HT1080 (cell line): ENCODE measurements at places on chromosomes 2 and 18. TPM values are rescaled to one million over a fixed set of nuclear protein-coding genes. Genes with fewer than 3 reads are reported as not detected.

SLC11A1 gene
- 0.03 and 0.08 TPM in 2 replicates for total RNA-seq

SPATA3 gene
- not detected in 2 replicates for total RNA-seq

FOXI3 gene
- total RNA-seq, result not detected in 2 replicates

NGEF gene
- total RNA-seq, result 0.30 and 2.7 TPM in 2 replicates

FAM237A gene
- total RNA-seq, result not detected in 2 replicates

C18orf32 gene
- 10.7 and 23.4 TPM in 2 replicates for total RNA-seq

TBR1 gene
- total RNA-seq, result 0.13 TPM in 1 of 2 replicates, not detected in the other

HOXD9 gene
- total RNA-seq, result 0.53 and 1.7 TPM in 2 replicates

CHRNG gene
- total RNA-seq, result not detected in 2 replicates

MOGAT1 gene
- not detected in 2 replicates for total RNA-seq

SULT1C4 gene
- not detected in 2 replicates for total RNA-seq

ABCG8 gene
- not detected in 2 replicates for total RNA-seq

SOX11 gene
- not detected in 2 replicates for total RNA-seq

PRSS56 gene
- not detected in 2 replicates for total RNA-seq

NLRC4 gene
- not detected in 2 replicates for total RNA-seq

SLC38A11 gene
- not detected in 2 replicates for total RNA-seq

HMSD gene
- total RNA-seq, result not detected in 2 replicates

SOWAHC gene
- 13.1 and 14.9 TPM in 2 replicates for total RNA-seq

C2orf15 gene
- 0.23 TPM in 2 replicates for total RNA-seq

STK17B gene
- 21.5 and 22.1 TPM in 2 replicates for total RNA-seq

INSIG2 gene
- total RNA-seq, result 4.8 and 9.2 TPM in 2 replicates

ST6GAL2 gene
- total RNA-seq, result 0.67 and 1.6 TPM in 2 replicates

VSNL1 gene
- not detected in 2 replicates for total RNA-seq

MYCN gene
- not detected in 2 replicates for total RNA-seq

ABCA12 gene
- under 0.01 and 0.02 TPM in 2 replicates for total RNA-seq

DNAH6 gene
- total RNA-seq, result 0.10 and 0.16 TPM in 2 replicates

IL36A gene
- total RNA-seq, result not detected in 2 replicates

PHOSPHO2 gene
- total RNA-seq, result 1.9 and 5.8 TPM in 2 replicates

KCNG2 gene
- total RNA-seq, result not detected in 2 replicates

CIB4 gene
- not detected in 2 replicates for total RNA-seq

RAB1A gene
- 87.6 and 108 TPM in 2 replicates for total RNA-seq

NRP2 gene
- total RNA-seq, result 62.1 and 62.4 TPM in 2 replicates

SERPINB13 gene
- total RNA-seq, result not detected in 2 replicates

ST8SIA5 gene
- not detected in 2 replicates for total RNA-seq

SKA1 gene
- 40.5 and 43.1 TPM in 2 replicates for total RNA-seq

CRYGC gene
- 0.17 TPM in 1 of 2 replicates, not detected in the other for total RNA-seq

YES1 gene
- 30.2 and 33.8 TPM in 2 replicates for total RNA-seq
